ENCODE measurements at places on chromosomes 5 and 9.

DNA sequence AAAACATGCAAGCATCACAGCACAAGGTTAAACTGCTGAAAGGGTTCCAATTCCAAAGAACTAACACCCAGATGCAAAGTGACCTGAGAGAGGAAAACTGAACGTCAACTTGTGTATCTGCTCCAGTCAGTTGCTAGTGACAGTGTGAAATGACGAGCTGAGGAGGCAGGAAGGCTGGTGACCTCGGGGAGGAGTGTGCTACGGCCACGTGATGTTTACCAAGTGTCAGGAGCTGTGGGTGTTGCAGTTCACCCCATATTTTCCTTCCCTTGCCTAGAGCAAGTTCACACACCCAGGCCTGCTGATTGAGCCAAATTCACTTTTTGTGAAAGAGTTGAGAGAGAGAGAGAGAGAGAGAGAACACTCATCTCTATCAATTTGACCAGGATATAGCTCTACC, 231.6 kb upstream of the ANKH start:
- no peak for DNase-seq

DNA sequence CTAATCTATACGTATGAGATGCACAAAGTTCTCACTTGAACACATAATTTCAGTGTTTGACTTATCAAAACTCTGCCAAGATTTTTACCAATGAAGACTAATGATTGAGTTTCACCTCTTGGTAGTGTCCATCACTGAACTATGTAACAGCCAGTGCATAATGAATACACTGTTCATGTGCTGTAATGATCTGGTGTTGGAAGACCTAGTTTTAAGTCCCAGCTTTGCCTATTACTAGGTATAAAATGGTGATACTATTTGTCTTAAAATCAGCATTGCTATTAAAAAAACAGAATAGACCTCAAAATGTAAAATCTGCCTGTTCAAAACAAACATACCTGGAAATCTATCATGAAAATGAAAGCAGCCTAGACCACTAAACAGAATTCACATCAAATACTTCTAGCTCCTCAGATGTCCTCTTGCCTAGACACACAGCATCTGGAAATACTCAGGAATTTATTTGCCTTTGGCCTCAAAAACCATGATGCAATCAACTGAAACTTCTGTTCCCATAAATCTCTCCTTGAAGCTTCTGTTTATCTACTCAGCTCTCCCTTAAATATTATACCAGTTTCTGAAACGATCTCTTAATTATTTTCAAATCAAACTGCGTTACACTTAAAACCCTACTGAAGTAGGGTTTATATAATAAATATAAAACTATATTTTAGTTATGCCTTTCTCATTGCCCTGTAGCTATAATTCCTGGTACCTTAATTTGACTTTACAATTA, 38.1 kb downstream of the MRPS27 start:
- peak; percentile 97 for DNase-seq

GRCh38 chr5:74953937-74954720, 87.9 kb upstream of the FAM169A start:
- no peak for DNase-seq

- no peak for DNase-seq
These were observed 122.3 kb downstream of the PAX5 start for GRCh38 chr9:36911601-36912412.

GRCh38 chr5:6544561-6544935, 88.3 kb downstream of the NSUN2 start:
- no peak for DNase-seq

GRCh38 chr5:100430268-100431195, 104.6 kb upstream of the FAM174A start:
- peak; percentile 49 for DNase-seq

DNA sequence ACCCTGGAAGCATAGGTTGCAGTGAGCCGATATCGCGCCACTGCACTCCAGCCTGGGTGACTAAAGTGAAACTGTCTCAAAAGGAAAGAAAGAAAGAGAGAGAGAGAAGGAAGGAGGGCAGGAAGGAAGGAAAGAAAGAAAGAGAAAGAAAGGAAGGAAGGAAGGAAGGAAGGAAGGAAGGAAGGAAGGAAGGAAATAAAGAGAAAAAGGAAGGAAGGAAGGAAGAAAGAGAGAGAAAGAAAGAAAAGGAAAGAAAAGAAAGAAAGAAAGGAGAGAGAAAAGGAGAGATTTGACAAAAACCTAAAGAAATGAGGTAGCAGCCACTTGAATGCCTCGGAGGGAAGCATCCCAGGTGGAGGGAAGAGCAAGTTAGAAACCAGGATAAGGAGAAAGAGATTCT, 44.6 kb downstream of the MSX2 start:
- no peak for DNase-seq

DNA sequence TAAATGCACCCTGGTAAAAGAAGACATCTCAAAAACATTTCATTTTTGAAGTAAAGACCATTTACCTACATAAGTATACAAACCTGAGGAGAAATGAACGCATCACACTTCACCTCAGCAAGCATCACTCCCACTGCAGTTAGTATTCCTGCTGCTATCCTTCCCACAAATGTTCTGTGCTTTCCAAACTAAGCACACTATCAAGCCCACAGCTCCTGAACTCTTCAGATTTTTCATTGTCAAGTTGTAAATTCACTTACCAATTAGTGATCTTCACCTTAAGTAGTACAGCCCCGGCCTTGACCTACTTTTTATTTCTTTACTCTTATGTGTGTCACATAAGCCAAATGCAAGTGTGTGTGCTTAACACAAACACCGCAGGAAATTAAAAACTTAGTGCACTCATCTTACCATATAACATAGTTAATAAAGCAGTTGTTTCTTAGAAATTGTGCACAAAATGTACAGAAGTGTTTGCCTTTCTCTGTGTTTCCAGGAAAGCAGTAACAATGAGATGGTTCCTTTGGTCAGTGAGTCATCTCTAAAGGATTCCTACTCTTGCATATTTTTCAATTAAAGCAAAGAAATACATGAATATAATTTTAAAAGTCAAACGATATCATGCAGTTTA, 169.4 kb downstream of the APBA1 start:
- peak; percentile 49 for DNase-seq

DNA sequence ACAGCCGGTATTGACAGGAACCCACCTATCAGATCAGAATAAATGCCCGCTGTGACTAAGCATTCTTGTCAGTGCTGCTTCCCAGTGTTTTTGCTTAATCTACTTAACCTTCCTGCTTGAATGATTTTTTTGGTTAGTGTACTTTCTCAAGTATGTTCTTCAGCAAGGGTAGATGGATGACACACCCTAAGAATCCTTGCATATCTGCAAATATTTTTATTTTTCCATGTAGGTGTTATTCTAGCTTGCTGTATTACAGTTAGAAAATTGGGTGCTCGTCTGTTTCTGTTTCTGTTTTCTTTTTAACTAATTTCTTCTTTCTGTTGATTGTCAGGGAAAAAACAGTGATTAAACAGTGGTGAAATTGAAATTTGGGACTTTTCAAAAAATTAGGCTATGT, 64.5 kb downstream of the SEC61B start:
- no peak for DNase-seq

DNA sequence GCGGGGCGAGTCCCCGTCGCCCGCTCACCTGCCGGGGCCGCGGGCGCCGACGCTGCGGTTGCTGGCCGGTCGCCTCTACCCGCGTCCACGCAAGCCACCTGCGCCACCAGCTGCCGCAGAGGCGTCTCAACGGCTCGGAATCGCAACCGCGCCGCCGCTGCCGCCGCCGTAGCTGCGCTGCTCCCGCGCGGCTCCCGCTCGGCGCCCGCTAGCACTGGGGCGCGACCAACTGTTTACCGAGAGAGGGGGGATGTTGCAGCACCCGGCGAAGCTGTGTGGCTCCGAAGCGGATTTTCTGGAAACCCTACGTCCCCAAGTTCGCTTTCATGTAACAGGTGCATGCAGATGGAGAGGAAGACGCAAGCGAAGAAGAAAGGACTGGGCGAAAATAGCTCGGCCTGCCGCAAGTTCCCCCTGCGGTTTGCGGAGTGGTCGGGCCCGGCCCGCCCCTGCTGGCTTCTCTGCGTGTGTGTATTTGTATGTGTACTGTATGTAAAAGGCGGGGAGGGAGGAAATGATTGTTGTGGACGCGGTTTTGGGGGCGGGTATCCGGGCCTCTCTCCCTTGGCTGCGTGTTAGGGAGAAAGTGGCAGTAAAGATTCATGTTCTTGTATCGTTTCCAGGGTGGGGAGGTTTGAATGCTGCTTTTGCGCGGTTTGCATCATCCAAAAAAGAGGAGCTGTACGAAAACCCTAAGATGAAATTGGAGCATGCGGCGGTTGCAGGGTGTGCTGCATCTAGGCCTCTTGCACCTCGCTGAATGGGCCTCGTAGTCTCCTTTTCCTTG, at the start of gene PSIP1:
Gene PSIP1 (minus strand): TSS at position 182 of the 787 bp plus-strand sequence. CDS start 782 bp downstream, outside the sequence.
- peak; percentile 88 for DNase-seq

DNA sequence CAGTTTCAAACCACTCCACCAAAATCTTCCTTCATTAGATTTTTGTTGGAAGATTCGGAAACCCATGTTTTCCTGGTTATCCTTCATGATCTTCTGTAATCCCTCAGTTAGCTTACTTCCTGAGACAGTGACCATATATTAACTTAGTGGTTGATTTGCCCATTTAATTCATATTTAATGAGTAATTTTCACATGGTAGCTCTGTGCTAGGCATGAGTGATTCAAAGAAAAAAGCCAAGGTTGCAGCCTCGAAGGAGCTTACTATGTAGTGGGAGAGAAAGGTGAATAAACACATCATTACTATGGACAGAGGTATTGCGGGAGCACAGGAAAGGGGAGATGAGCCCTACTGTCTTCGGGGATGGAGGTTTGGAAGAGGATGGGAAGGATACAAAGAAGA, 158.5 kb downstream of the TLE1 start:
- no peak for DNase-seq

DNA sequence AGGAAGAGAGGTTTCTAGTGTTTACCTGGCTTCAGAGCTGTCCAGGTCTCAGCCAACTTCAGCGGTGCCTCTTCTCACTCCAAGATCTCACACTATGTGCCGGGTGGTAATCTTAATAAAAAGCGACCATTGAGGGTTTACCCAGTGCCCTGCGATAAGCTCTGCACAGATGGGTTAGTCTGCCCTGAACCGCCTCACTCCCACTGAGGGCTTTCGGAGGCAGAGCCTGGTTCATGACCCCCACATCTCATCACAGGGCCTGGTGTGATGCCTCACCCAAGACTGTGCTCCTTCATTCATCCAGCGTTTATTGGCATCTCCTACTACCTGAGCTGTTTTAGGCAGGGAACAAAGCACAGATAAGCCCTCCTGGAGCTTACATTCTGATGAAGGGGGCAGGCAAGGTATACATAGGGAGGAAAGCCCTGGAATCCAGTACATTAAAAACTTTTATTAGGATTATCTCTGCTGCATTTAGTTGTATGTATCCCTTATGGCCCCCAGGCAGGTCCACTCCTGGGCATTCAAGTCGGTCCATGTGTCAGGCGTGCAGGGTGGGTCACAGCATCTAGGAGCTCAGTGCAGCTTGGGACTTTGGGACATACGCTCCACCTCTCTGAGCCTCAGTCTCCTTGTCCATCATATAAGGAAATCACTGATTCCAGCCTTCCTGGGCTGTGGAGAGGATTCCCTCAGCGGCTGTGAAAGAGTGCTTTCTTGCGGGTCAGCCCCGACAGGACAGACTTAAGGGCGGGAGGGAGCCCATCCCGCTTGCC, 613 bp upstream of the COL15A1 start:
- DNase-seq: no peak

DNA sequence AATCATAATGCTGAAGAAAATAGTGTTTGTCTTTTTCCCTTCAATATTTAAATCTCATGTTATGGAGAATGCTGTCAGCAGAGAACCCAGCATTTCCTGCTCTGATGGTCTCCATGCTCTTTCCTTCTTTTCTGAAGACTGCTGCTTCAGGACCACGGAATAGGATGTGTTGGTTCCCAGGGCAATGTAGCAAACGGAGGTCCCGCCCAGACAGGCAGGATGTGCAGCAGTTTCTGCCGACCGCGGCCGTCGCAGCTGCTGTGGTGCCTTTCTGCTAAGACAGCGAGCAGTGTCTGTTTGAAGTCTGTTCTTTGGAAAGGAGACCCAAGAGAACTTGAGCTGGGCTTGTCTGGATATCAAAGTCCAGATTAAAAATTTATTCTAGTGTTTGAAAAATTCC, 654.3 kb downstream of the CCDC171 start:
- peak; percentile 67 for DNase-seq

- no peak for DNase-seq
These were observed 338.4 kb downstream of the DNAH5 start for GRCh38 chr5:13606051-13606450.

- DNase-seq: no peak
These were observed 63.6 kb upstream of the PSD2 start for GRCh38 chr5:139732019-139732418.

DNA sequence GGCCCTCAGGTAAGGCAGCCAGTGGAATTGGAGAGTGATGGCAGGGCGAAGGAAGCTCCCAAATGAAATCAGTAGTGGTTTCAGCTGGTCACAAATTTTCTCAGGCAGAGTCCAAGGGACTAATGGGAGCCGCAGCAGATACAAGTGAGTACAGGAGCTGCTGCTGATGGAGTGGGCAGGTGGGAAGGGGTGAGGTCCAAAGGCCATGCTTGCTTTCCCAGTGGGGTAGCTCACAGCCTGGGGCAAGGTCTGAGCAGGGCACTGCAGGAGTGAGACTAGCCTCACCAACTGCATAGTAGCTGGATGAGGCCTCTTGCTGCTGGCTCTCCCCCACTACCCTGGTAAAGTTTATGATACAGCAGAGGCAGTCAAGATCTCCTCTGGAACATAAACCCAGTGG, 38.2 kb downstream of the MTAP start:
- no peak for DNase-seq

DNA sequence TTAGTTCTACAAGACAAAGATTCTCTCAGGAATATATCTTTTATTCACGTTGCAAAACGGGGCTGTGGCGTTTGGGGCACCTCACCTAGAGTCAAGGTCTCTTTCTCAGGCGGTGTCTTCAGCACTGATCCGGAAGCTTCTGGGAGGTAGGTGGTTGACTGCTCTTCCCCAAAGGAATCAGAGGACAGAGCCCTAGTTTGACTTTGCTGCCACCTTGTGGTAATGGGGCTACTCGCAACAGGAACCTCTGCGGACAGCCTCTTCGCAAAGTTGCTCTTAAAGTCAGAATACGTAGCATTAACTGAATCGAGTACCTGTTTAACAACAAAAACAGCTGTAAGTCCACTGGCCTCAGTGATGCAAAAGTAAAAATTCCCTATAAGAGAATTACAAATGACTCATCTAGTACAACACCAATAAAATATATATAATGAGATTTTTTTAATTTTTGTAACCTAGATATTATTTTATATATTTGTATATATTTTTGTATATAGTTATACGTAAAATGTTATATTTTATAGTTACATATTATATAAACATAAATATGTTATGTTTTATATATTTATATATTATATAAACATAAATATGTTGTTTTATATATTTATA, 13.3 kb upstream of the GPX8 start:
- peak; percentile 90 for DNase-seq
